ENCODE measurements at places on chromosomes 13 and 19.
A peak's percentile ranks its signal among the peaks of the same experiment; 100 is the strongest.

DNA sequence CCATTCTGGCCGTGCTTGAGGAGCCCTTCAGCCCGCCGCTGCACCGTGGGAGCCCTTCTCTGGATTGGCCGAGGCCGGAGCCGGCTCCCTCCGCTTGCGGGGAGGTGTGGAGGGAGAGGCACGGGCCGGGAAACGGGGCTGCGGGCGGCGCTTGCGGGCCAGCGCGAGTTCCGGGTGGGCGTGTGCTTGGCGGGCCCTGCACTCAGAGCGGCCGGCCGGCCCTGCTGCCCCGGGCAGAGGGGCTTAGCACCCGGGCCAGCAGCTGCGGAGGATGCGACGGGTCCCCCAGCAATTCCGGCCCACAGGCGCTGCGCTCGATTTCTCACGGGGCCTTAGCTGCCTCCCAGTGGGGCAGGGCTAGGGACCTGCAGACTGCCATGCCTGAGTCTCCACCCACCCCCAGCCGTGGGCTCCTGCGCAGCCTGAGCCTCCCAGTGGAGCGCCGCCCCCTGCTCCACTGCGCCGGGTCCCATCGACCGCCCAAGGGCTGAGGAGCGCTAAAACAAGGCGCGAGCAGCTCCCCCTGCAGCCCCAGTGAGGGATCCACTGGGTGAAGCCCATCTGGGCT, 76.5 kb downstream of the PCDH20 start:
- DNase-seq = no peak

- no peak for DNase-seq
Observed at GRCh38 chr13:57264965-57265364, 98.0 kb downstream of the PRR20E start.

- DNase-seq = no peak
Observed at GRCh38 chr13:50810998-50811397, 32.5 kb downstream of the DLEU7 start.

DNA sequence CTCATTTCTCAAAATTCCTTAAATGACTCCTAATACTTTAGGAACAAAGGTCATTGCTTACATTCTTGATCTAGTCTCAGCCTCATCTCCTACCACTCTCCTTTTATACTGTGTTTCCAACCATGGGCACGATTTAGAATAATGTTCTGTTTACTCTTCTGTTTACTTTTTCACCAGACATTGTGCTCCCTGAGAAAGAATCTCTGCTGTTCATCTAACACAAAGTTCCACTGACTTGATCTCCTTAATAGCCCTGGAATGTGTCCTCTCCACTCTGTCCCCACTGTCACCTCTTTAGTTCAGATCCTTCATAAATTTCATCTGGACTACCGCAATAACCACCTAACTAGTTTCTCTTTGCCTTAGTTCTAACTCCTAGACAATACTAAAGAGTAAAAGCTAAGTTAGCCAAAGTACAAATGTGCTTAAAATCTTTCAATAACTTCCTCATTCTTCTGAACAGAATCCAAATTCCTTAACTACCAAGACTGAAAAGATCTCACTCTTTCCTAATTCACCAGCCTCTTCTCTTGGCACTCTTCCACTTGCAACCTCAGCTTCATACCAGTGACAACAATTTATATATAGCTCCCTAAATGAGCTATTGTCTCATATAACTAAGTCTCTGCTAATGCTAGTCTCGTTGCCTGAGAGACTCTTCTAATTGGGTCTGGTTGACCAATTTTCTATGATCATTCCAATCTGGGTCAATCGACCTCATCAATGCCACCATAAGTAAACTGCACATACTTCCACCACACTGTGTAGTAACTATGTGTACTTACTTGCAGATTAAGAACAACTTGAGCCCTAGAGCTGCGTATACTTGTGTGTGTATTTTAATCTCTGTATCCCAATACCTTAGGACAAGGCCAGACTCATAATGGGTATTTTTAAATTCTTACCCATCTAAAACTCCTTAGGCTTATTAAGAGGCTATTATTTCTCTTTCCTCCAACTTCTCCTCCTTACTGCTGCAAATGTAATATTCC, 179.9 kb downstream of the VWA8 start:
- DNase-seq = no peak

- DNase-seq = no peak
Observed at GRCh38 chr19:17943274-17944221, 10.7 kb downstream of the CCDC124 start.

DNA sequence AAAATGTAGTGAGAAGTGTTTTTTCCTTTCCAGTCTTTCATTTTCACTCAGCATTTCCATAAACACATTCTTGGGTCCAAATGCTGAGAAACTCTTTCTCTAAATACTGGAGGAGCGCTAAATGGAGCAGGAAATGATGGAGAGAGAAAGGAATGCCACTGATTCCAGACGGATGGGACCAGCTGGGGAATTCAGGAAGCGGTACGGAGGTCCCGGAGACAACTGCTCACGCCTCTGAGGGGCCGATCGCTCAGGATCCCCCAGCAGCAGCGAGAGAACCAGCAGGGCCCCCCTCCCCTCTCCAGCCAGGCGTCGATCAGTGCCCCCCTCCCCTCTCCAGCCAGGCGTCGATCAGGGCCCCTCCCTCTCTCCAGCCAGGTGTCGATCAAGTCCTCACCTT, 13.2 kb downstream of the RASA3 start:
- peak; percentile 88 for DNase-seq

GRCh38 chr19:19571071-19571786, 33.2 kb downstream of the CILP2 start:
- DNase-seq = no peak

DNA sequence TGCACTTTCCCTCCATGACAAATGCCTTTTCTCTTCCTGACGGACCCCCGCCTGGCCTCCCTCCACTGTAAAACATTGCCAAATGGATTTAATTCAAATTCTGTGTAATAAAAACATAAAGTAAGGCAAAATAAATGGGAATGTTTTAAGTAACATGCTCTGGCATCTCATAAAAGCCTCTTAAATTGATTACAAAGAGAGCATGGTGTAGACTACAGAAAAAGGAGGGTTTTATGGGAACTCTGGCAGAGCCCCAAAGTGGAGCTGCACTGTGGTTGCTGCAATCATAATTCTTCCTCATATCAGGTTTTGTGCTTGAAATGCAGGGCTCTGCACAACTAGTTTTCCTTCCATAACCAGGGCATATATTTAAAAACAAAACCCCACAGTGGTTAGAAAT, 44.3 kb upstream of the SIAH3 start:
- no peak for DNase-seq

GRCh38 chr13:27796544-27797227, 4.4 kb downstream of the GSX1 start:
- no peak for DNase-seq

GRCh38 chr13:107964395-107964794, 250.9 kb downstream of the LIG4 start:
- DNase-seq = no peak

DNA sequence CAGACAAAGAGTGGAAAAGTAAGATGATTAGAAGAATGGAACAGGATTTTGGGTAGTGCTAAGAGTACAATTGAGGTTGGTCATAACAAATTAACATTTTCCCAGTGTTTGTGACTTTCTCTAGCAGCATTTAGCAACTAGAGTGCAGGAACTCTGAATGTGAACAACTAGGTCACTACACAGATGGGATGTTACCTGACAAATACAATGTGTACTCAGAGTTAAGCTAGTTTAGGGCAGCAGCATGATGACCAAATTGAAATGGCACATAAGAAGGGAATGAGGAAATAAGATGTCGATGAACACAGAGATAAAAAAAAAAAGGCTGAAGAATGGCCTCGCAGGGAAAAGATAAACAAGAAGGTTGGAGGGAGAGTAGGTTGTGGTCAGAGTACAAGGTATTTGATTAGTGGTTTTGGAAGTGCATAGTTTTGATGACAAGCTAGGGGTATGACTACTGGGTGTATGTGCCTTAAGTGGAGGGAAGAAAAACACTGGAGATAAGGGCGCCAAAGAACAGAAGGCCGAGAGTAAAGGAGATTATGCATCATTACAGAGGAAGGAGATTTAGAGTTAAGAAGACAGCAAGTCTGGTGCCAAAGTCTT, 381.1 kb downstream of the FGF14 start:
- DNase-seq = no peak

All from left hindlimb (tissue), 1 donor.